GM20000 (cell line): ENCODE measurements at places on chromosomes 16 and 17.

DNA sequence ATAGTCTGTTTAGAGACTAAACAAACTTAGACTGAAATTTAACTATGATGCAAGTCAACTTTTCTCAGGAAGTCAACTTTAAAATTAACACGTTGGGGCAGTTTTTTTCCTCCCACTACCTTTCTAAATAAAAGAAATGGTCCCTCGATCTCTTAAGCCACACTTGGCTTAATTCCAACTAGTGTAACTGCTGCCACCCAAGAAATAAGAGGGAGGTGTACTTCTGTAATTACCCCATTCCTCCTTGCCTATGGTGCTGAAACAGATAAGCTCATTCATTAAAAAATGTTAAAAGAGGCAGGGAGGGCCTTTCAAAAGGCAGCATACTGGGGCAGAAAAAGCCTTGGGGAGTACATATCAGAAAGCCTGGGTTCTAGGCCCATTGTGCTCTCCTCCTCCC, 59.8 kb downstream of the NCOR1 start:
- DNase-seq = no peak

DNA sequence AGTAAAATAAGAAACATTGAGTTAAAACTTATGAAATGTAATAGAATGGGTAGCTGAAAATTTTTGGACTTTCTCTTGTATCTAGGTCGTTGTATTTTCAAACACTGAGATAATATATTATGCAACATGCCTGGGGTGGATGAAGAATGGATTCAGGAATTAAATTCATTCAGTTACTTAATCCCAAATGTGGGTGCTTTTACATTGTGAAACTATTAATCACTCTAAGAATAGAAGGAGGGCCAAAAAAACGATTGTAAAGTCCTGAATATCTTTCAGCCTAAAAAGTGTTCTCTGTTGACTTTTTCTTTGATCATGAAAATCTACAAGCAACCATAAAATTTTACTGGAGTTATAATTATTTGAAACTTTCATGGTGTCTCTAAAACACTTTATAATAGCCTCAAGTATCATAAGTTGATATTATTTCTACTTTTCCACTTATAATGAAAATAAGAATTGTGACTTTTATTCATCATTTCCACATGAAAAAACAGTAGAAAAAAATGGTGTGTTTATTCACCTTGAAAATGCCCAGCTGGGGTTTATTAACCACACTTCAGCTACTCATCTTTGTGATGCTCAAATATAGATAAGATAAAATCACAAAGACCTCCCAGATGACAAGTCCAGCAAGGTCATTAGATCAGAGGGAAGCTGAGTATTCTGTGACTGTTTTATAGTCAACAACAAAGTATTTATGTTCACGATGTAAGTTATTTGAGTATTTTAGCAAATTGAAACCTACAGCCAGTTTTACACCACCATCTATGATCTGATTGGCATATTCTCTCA, 619.9 kb upstream of the SOX9 start:
- no peak for DNase-seq

DNA sequence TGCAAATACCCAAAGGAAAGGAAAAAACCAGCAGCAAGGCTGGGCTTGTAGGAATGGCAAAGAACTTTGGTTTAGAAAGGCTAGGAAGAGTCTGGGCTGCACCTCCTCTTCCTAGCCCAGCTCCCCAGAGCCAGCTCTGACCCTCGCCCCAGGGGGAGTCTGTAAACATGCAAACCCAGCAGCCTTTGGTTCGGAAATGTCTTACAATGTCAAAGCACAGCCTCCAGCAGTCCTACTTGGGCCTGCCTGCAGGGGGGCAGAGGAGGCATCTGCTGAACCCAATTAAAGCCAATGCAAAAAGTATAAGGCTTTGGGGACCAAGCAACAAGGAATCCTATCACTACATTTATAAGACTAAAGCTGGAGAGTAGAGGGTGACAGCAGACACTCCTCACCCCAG, 5.0 kb upstream of the FTSJ3 start:
- DNase-seq = no peak

DNA sequence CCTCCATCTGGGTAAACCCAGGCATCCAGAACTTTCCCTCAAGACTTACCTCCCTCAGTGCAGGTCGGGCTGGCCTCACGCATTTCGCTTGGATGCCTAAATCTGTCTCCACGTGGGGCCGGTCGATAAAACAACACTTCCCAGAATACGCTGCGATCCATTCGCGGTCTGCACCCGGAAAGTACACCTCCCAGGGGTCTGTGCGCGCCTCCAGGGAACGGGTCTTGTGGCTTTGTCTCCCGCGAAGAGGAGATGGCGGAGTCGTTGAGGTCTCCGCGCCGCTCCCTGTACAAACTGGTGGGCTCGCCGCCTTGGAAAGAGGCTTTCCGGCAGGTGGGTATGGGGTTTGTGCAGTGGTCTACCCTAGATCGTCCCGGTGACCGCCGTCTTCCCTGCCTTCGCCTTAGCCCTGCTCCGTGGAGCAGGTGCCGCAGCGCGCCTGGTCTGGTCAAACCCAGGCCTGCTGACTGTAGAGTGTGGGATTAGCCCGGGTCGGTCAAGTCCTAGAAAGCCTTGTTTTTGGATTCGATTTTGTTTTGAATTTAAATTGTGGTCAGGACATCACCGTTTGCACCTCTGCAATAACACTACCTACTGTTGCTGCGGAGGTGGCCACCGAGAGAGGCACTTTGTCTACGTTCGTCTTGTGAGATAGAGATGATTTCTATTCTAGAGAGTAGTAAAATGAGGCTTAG, at the start of gene RPAIN:
TSS of gene RPAIN (plus strand) at position 224 of the 695 bp plus-strand sequence. CDS start at position 253, 29 bp downstream.
- peak; percentile 83 for DNase-seq

GRCh38 chr17:9705745-9706144, 60.4 kb downstream of the USP43 start:
- DNase-seq = no peak

DNA sequence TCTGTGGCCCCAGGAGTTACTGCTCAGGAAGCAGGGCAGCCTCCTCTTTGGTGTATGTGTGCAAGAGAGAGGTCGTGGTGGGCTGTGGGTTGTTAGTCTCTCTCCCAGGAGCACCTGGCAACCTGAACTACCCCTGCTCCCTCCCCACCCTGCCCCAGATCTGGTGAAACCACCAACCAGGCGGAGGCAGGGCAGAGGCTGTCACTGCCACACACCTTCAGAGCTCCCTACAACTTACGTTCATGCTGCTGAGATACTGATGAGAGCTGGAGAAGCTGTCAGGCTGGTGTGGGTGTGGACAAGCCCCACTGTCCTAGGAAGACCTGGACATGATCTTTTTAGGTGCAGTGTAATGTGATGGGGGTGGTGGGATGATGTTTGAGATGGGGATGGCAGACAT, 24.3 kb downstream of the GOSR2 start:
- DNase-seq = no peak

GRCh38 chr16:88817785-88818574, 6.3 kb upstream of the APRT start:
- no peak for DNase-seq
